ENCODE measurements at places on chromosomes 2 and 18. TPM values are rescaled to one million over a fixed set of nuclear protein-coding genes. Genes with fewer than 3 reads are reported as not detected.

GRCh38 chr18:76468345-76469304, 26.4 kb downstream of the ZNF516 start:
- no peak for DNase-seq
- no peak overlapping the region for H3K4me3 ChIP-seq
- H3K27ac ChIP-seq, result no peak overlapping the region

GRCh38 chr2:30978044-30978443, 160.2 kb downstream of the GALNT14 start:
- H3K36me3 ChIP-seq, result no peaks in the 10 kb centered on the region
- H3K4me1 ChIP-seq, result no peaks in the 10 kb centered on the region
- no peak overlapping the region for H3K27ac ChIP-seq
- DNase-seq, result no peak

ADD2 gene
- total RNA-seq, result not detected

- no peaks in the 10 kb centered on the region for H3K36me3 ChIP-seq
- no peaks in the 10 kb centered on the region for H3K27me3 ChIP-seq
- no peak for DNase-seq
Measured at GRCh38 chr2:2586068-2586776, 255.1 kb upstream of the MYT1L start.

DNA sequence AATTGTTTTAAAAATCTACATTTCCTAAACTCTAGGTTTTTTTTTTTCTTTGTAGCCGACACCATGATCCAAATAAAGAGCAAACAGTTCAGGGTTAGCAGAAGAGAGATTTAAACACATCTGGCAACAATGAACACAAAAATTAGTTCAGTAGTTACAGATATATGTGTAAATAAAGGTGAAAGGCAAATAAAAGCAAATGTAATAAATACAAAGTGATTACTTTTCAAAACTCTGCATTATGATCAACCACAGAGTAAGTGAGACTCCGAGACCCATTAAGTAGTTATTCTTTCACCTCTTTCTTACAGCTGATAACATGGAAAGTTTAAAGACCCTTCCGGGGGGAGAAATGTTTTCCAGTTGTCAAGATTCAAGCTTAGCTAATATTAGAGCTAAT, 716 bp downstream of the CALCRL start:
- DNase-seq, result no peak
- peaks cover 6% of the 10 kb centered on the region for H3K4me1 ChIP-seq
- H3K27ac ChIP-seq, result no peak overlapping the region
- no peaks in the 10 kb centered on the region for H3K36me3 ChIP-seq

CCDC121 gene
- 1.1 TPM for total RNA-seq

ATAD2B gene
- total RNA-seq, result 18.0 TPM

GRCh38 chr2:195488567-195488966, 168.5 kb upstream of the SLC39A10 start:
- H3K4me3 ChIP-seq, result no peak overlapping the region
- no peaks in the 10 kb centered on the region for H3K27me3 ChIP-seq
- peaks cover 18% of the 10 kb centered on the region for H3K4me1 ChIP-seq

- no peaks in the 10 kb centered on the region for H3K27me3 ChIP-seq
- no peak overlapping the region for H3K4me3 ChIP-seq
- no peak for DNase-seq
- H3K36me3 ChIP-seq, result peaks cover 13% of the 10 kb centered on the region
- peaks cover 74% of the 10 kb centered on the region for H3K4me1 ChIP-seq
- peak overlapping the region; percentile 60 for H3K27ac ChIP-seq
Measured at GRCh38 chr2:144504218-144504641, 15.7 kb downstream of the ZEB2 start.

SP5 gene
- not detected for total RNA-seq

FAM161A gene
- 3.2 TPM for total RNA-seq

DNA sequence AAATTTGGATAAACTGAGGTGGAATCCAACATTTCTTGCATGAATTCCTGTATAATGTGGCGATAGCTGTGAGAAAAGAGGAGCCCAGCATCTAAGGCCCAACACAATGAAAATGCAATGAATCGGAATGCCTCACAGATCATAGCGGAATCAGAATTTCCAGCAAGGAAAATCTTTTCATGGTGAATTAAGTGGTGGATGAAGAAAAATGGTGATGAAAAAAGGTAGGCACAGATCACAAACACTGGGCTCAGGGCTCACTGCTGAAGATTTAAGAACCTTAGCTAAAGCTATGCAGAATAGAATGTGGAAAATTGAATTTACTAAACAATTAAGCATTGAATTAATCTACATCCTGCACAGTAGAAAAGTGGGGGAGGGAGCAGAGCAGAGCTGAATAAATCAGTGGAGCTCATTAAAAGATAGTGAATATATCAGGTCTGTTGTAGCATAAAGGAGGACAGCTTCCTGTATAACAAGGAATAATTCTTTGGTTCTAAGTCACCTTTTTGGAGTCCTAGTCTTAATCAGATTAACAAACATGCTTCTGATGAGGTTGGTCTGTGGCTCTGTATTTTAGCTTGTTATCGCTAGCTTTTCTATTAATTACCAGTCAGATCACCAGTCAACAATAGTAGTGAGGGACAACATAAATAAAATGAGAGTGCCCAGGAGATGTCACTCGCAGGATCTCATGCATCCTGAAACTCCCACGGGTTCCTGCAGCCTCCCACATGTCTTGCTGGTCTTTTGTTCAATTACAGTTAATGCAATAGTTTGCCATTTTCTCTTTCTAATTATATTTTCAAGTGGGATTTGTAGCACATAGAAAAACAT, 27.0 kb downstream of the MEIS1 start:
- no peak overlapping the region for H3K4me3 ChIP-seq
- DNase-seq, result no peak
- no peaks in the 10 kb centered on the region for H3K27me3 ChIP-seq
- H3K27ac ChIP-seq, result no peak overlapping the region
- H3K36me3 ChIP-seq, result no peaks in the 10 kb centered on the region

GRCh38 chr2:144115739-144116291, 404.1 kb downstream of the ZEB2 start:
- H3K27me3 ChIP-seq, result no peaks in the 10 kb centered on the region
- peaks cover 28% of the 10 kb centered on the region for H3K4me1 ChIP-seq
- H3K4me3 ChIP-seq, result no peak overlapping the region
- no peaks in the 10 kb centered on the region for H3K36me3 ChIP-seq
- DNase-seq, result peak; percentile 31
- H3K27ac ChIP-seq, result no peak overlapping the region

GRCh38 chr2:39625193-39625926, 40.4 kb upstream of the TMEM178A start:
- no peaks in the 10 kb centered on the region for H3K36me3 ChIP-seq
- no peak overlapping the region for H3K27ac ChIP-seq
- peak; percentile 49 for DNase-seq
- no peak overlapping the region for H3K4me3 ChIP-seq
- no peaks in the 10 kb centered on the region for H3K27me3 ChIP-seq

GRCh38 chr18:74898965-74899364, 301.3 kb downstream of the ZNF407 start:
- H3K4me3 ChIP-seq, result no peak overlapping the region
- H3K27ac ChIP-seq, result no peak overlapping the region
- H3K4me1 ChIP-seq, result peaks cover 19% of the 10 kb centered on the region
- no peaks in the 10 kb centered on the region for H3K27me3 ChIP-seq
- no peak for DNase-seq

- no peaks in the 10 kb centered on the region for H3K36me3 ChIP-seq
- no peak overlapping the region for H3K4me3 ChIP-seq
- H3K4me1 ChIP-seq, result no peaks in the 10 kb centered on the region
- peaks cover 48% of the 10 kb centered on the region for H3K27me3 ChIP-seq
Measured at GRCh38 chr2:113032737-113033136, 19.9 kb downstream of the IL36B start.

DNA sequence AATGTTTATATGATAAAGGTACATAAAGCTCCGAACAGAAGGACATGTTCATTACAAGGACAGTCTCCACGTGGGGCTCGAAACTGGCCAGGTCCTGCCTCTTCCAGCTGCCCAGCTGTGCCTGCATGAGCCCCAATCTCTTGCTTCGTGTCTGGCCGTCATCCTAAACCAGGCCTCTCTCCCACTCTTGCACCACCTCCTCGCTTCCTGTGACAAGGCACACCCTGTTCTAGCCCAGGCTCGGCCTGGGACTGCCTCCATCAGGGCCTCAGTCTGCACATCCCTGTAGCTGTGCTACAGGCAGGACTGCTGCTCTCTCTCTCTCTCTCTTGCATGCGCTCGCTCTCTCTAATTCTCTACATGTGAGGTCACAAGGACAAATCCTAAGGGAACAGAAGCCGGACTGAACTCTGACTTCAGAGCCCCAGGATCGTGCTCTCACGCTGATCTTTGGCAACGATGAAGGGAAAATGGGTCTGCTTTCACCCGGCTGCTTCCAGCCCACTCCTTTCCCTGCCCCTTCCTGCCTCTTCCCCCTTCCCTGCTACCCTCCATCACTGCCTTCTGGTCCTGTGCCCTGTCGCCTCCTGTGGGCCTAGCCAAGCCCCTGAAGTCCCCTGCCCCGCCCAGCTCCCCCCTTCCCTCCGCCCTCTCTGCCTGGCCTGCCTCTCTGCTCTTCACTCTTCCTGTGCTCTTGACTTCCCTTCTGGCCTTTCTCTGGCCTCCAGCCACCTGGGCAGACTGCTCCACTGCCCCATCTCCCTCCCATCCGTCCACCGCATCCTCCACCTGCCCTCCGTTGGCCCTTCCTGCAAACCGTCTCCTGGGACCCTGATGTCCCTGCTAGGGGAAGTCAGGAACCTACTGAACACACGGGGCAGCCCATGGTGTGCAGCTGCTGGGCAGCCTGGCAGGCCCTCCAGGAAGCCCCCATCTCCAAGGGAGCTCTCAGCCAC, 7.8 kb upstream of the GPR55 start:
- H3K27ac ChIP-seq, result no peak overlapping the region
- peaks cover 3% of the 10 kb centered on the region for H3K27me3 ChIP-seq

STK39 gene
- total RNA-seq, result 20.9 TPM

GRCh38 chr2:72442270-72442669, 294.6 kb upstream of the CYP26B1 start:
- no peaks in the 10 kb centered on the region for H3K36me3 ChIP-seq
- no peaks in the 10 kb centered on the region for H3K4me1 ChIP-seq
- DNase-seq, result no peak

DNA sequence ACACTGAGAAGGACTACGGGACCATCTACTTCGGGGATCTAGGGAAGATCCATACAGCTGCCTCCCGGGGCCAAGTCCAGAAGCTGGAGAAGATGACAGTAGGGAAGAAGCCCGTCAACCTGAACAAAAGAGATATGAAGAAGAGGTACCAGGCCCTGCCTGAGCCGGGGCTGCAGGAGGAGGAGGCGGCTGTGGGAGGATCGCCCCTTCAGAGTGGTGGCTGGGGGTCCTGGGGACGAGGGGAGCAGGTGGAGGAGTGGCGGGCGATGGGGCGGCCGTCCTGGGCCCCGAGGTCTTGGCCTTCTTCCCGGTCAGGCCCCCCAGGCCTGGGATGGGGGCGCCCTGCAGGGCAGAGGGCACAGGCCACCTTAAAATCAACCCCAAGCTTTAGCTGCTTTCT, 524 bp downstream of the ANKRD30B start:
- DNase-seq, result peak; percentile 1
- H3K36me3 ChIP-seq, result no peaks in the 10 kb centered on the region
- H3K27ac ChIP-seq, result no peak overlapping the region
- no peaks in the 10 kb centered on the region for H3K4me1 ChIP-seq
- H3K27me3 ChIP-seq, result no peaks in the 10 kb centered on the region

CLEC4F gene
- total RNA-seq, result not detected

ABCG8 gene
- total RNA-seq, result not detected

DNA sequence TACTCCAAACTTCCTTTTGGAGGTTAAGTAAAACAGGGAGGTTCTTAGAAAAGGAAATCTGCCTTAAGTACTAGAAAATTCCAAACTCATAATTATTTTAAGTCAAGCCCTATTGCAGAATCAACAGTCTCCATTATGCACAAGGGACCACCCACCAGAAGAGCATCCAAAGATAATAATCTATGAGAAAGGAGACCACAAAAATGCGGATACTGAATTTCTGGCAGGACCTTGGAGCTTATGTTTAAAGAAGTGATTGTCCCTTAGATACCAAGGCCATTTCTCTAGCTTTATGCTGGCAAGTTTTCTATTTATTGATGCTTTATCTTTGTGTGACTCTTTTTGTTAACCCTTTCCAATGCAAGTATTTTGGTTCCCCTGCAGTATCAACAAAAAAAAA, 404.0 kb upstream of the MMADHC start:
- peaks cover 44% of the 10 kb centered on the region for H3K4me1 ChIP-seq
- peak overlapping the region; percentile 32 for H3K27ac ChIP-seq
- no peak for DNase-seq
- no peaks in the 10 kb centered on the region for H3K36me3 ChIP-seq
- H3K4me3 ChIP-seq, result no peak overlapping the region

GRCh38 chr18:62420513-62421209, 95.6 kb downstream of the TNFRSF11A start:
- peak overlapping the region; percentile 2 for H3K4me3 ChIP-seq
- H3K27me3 ChIP-seq, result peaks cover 6% of the 10 kb centered on the region
- H3K27ac ChIP-seq, result peak overlapping the region; percentile 6
- H3K4me1 ChIP-seq, result peaks cover 7% of the 10 kb centered on the region
- no peaks in the 10 kb centered on the region for H3K36me3 ChIP-seq

- no peak overlapping the region for H3K4me3 ChIP-seq
- H3K27me3 ChIP-seq, result no peaks in the 10 kb centered on the region
- DNase-seq, result no peak
Measured at GRCh38 chr2:172447811-172448493, 20.6 kb downstream of the ITGA6 start.

CAVIN2 gene
- total RNA-seq, result 1.8 TPM

GRCh38 chr2:127313406-127313805, 19.5 kb upstream of the ERCC3 start:
- no peak overlapping the region for H3K4me3 ChIP-seq
- no peak for DNase-seq
- H3K4me1 ChIP-seq, result no peaks in the 10 kb centered on the region
- peaks cover 36% of the 10 kb centered on the region for H3K36me3 ChIP-seq
- no peaks in the 10 kb centered on the region for H3K27me3 ChIP-seq
